ENCODE measurements at places on chromosomes 1 and 21.

DNA sequence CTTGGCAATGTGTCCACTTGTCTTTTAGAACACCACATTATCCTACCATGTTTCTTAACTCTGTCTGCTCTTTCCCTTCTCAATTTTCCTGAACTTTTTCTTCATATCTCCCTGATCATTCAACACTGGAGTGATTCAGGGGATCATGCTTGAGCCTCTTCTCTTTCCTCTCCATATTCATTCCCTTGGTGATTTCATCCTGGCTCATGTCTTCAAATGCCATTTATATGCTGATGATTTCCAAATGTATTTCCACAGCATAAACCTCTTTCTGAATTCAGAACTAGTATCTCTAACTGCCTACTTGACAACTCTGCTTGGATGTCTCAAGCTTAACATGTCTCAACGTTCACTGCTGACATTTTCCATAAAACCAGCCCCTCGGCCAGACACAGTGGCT, 8.5 kb upstream of the IVL start:
- DNase-seq: no peak

DNA sequence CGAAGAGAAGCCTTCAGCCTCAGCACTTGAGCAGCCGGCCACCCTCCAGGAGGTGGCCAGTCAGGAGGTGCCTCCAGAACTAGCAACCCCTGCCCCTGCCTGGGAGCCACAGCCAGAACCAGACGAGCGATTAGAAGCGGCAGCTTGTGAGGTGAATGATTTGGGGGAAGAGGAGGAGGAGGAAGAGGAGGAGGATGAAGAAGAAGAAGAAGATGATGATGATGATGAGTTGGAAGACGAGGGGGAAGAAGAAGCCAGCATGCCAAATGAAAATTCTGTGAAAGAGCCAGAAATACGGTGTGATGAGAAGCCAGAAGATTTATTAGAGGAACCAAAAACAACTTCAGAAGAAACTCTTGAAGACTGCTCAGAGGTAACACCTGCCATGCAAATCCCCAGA, 78.4 kb downstream of the PRDM2 start:
- DNase-seq: no peak

DNA sequence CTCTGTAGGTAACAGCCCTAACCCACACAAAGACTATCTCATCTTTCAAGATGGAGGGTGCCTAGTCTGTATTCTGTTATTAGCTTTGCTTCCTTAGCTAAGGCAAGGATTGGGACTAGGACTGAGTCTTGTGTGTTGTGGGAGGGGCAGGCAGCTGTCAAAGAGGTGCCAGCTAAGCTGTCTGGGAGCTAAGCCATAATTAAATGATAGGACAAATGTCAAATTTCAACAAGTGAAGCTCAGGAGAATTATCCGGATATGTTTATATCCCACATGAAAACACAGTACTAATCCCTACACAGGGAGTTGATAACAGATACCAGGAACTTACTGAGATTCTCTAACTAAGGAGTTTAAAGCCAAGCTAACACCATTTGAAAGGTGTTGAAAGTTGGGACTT, 70.5 kb upstream of the NGF start:
- DNase-seq: no peak

DNA sequence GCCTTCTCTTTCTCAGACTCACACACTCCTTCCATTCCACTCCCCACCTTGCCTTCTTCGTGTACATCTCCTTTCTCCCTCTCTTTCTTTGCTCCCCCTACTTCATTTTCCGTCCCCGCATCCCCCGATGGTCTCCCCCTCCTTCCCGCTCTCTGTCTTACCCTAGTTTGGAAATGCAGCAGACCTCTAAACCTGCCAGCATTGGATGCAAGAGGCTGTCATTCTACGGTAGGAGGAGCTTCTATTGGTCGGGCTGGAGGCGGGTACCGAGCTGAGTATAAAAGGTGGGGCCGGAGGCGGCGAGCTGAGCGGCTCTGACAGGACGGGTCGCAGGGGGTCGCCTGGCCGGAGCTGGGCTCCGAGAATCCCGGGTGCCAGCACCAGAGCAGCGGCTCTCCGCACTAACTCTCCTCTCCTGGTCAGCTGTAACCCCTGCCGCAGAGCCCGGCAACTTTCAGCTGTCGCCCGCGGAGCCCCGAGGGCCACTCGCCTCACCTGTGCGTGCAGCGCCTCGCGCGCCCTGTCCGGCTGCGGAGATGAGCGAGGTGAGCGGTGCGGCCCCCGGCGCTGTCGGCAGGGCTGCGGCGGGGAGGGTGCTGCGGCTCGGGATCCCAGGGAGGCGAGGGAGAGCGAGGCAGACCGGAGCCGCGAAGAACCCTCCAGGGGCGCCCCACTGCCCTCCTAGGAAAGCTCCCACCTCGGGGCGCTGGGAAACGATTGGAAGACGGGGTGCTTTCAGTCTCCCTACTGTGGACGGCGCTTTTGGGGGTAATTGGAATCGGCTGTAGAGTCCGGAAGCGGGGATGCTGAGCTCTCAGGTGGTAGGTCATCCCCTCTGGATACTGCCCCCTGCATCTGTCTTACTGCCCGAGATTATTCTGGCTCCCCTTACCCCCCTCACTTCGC, at the start of gene PCP4L1:
Gene PCP4L1, plus strand, starts transcription at position 307 of the 906 bp plus-strand sequence. Its CDS starts 230 bp downstream, at position 537.
- DNase-seq: no peak
